ENCODE measurements at places on chromosomes 2 and 18.

GRCh38 chr2:76953733-76954347, 568.3 kb downstream of the LRRTM4 start:
- no peak for DNase-seq

DNA sequence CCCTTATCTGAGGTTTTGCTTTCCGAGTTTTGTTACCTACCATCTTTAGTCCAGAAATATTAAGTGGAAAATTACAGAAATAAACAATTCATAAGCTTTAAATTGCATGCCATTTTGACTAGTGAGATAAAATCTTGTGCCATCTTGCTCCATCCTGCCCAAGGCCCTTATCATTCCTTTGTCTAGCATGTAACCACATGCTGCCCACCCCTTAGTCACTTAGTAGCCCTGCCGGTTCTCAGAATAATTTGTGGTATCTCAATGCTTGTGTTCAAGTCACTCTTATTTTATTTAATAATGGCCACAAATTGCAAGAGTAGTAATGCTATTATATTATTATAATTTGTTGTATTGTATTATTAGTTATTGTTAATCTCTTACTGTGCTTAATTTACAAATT, 36.8 kb upstream of the VPS54 start:
- no peak for DNase-seq

- no peak for DNase-seq
Measured at GRCh38 chr2:149860276-149860921, 272.8 kb upstream of the MMADHC start.

DNA sequence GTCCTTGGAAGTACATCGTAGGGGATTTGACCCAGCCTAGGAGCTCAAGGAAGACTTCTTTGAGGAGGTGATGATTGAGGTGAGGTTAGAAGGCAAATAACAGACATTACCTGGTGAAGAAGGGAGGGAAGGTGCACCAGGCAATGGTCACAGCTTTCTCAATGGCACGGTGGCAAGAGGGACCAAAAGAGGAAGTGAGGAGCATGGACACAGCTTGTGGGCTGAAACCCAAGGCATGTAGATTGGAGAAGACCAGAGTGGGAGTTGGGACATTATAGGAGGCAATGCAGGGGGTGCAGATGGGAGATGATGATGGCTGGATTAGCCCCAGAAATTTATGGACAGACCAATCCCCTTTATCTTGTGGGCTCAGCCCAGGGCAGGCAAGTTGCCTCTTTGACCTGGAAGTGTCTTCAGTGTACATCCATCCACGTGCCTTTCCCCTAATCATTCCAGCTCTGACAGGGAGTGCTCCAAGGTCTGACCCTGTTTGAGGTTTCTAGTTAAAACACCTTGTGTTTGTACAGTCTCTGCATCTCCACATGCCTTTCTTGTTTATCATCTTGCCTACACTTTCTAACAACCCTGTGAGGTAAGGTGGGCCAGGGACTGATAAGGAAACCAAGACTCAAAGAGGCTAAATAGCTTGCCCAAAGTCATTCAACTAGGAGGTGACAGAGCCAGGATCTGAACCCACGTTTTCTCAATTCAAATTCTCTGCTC, 59.1 kb downstream of the NRP2 start:
- DNase-seq: no peak

DNA sequence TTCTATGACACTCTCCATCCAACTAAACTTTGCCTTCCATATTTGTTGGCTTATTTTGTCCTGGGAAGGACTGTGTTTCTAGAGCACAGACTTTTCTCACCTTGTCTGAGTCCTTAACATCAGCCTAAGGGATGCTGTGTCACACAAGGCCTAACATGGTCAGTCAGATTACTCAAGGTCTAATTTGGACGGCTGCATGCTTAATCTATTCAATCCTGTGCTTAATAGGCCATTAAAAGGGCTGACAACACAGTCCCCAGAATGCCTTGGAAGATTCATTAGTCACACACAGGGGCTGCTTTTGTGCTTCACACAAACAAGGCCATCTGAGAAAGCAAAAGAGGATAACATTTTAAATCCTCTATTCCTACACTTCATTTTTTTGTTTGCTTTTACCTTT, 84.0 kb downstream of the DYNAP start:
- DNase-seq: no peak

GRCh38 chr2:238254095-238254723, 14.4 kb upstream of the HES6 start:
- no peak for DNase-seq

- no peak for DNase-seq
Measured at GRCh38 chr2:74991977-74992376, 33.5 kb downstream of the POLE4 start.

- DNase-seq: no peak
Measured at GRCh38 chr2:109345653-109346480, 216.9 kb downstream of the SH3RF3 start.

DNA sequence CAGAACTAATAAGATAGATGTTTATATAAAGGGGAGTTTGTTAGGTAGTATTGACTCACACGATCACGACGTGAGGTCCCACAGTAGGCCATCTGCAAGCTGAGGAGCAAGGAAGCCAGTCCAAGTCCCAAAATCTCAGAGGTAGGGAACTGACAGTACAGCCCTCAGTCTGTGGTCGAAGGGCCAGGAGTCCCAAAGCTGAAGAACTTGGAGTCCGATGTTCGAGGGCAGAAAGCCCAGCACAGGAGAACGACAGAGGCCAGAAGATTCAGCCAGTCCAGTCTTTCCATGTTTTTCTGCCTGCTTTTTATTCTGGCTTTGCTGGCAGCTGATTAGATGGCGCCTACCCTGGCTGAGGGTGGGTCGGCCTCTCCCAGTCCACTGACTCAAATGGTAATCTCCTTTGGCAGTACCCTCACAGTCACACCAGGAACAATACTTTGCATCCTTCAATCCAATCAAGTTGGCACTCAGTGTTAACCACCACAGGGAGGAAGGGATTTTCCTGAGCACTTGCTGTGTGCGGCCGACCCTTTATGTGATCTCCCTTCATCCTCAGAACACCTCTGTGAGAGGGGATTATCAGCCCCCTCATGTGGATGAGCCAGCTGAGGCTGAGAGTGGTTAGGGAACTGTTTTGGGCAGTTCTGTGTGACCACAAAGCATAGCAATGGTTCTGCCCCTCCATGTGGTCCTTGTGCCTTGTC, 78.3 kb downstream of the RNF144A start:
- no peak for DNase-seq

GRCh38 chr2:78870343-78870967, 155.0 kb upstream of the REG3G start:
- DNase-seq: no peak

DNA sequence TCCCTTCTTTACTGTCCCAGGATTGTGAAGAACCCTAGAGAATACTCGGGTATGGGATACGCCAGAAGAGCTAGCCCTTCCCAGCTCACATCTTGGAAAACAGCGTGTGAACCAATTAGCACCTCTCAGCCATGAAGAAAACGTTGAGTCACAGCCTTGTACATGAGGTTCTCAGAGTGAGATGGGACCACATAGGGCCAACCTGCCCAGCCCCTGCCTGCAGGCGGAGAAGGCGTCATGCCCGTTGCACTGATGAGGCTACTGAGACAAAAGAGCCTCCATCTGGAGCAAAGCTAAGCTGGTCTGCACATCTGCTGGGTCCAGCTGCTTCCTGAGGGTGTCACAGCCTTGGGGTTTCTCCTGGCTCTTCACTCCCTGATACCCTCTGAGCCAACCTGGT, 92.2 kb downstream of the LBH start:
- DNase-seq: no peak

DNA sequence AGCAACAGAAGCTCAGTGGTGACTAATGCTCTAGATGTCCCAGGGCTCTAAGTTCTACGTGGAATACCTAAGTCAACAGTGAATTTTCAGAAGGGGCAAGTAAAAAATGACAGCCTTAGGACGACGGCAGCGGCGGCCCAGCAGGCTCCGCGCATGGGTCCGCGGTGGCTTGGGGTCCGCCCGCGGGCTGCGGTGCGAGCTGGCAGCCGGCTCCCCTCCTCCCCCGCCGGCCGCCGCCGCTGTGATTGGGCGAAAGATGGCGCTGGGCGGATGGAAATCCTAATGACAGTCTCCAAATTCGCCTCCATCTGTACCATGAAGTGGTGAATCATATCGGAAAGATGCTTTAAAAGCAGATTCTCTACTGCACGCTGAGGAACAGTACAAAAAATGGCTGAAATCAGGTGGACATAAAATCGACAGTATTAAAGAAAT, 74.7 kb downstream of the HNRNPLL start:
- DNase-seq: no peak

- DNase-seq: no peak
Measured at GRCh38 chr2:238003234-238004031, 36.6 kb downstream of the UBE2F start.

GRCh38 chr18:2112435-2113045, 458.8 kb downstream of the METTL4 start:
- DNase-seq: no peak

All from pancreas (tissue), 10 donors.